ENCODE measurements at places on chromosomes 3 and 15.
A peak's percentile ranks its signal among the peaks of the same experiment; 100 is the strongest.

GRCh38 chr15:94110476-94111130, 120.8 kb upstream of the MCTP2 start:
- DNase-seq = no peak

GRCh38 chr3:78856164-78856563, 911.6 kb downstream of the ROBO1 start:
- no peak for DNase-seq

GRCh38 chr3:54511766-54512365, 389.5 kb downstream of the CACNA2D3 start:
- no peak for DNase-seq

DNA sequence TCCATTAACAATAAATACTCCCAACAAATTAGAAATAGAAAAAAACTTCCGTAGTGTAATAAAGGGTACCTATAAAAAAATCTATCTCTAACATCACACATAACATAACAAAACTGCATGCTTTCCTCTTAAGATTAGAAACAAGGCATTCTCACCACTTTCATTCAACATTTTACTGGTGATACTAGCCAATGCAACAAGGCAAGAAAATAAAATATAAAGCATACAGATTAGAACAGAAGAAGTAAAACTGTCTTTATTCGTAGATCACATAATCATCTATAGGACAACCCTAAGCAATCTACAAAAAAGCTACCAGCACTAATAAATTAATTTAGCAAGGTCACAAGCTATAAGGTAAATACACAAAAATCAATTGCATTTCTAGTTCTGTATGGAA, 107.1 kb downstream of the PLD1 start:
- no peak for DNase-seq

- no peak for DNase-seq
Measured at GRCh38 chr3:58478781-58479180, 13.1 kb upstream of the KCTD6 start.

GRCh38 chr3:129001806-129002572, 885 bp downstream of the EFCC1 start:
- no peak for DNase-seq

DNA sequence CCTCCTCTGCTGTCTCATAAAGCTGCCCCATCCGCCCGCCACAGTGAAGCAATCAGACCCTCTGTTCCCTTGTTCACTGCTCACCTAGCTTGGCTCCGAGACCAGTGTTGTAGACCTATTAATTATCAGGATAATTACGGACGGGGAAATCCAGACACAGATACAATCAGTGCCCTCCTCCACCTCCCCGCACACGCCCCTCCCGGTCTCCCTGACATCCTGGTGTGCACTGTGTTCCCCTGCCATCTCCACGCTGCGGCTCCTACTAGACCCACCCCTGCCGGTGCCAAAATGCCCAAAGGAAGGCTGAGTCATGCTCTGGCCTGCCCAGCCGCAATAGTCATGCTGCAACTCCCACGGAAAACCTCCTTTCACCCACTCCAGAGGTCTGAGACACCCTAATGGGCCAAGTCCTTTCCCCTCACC, 277.3 kb upstream of the TLE3 start:
- peak; percentile 21 for DNase-seq

GRCh38 chr3:58394339-58394738, 39.3 kb downstream of the PDHB start:
- no peak for DNase-seq

- DNase-seq = no peak
Measured at GRCh38 chr15:80384432-80384831, 19.8 kb upstream of the ARNT2 start.

GRCh38 chr3:42980209-42980608, 1.1 kb downstream of the GASK1A start:
- no peak for DNase-seq

- peak; percentile 26 for DNase-seq
Measured at GRCh38 chr3:153284282-153284938, 122.4 kb downstream of the RAP2B start.

GRCh38 chr3:57682284-57682683, 10.6 kb downstream of the DENND6A start:
- DNase-seq = no peak

DNA sequence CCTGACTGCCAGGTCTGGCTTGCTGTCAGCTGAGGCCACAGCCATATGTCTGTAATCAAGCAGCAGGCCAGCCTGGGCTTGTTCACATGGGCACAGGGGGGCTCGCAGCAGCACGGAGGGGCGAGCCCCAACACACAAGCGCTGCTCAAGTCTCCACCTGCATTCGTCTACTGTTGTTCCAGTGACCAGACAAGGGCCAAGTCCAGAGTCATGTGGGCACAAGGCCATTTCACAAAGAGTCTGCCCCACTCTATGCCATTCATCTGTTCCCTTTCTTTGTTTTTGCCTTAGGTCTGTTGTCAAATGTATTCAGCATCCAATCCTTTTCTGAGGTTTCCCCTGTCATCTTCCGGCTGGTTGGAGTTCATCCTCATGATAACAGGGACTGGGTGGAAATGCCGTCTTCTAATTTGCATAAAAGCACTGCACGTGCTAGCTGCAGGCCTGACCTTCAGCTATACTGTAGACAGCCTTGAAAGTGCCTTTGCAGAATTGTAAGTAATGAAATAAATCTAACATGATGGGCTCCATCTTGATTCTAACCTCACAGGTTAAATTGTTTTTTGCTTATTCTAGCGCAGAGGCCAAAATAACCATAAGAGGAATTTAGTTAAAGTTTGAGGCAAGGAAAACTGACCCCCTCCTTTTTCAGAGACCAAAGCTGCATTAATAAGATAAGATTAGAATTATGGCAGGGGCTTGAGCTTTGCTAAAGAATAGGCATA, 28.6 kb upstream of the KBTBD12 start:
- peak; percentile 70 for DNase-seq

GRCh38 chr3:66415867-66416428, 84.9 kb downstream of the LRIG1 start:
- no peak for DNase-seq

DNA sequence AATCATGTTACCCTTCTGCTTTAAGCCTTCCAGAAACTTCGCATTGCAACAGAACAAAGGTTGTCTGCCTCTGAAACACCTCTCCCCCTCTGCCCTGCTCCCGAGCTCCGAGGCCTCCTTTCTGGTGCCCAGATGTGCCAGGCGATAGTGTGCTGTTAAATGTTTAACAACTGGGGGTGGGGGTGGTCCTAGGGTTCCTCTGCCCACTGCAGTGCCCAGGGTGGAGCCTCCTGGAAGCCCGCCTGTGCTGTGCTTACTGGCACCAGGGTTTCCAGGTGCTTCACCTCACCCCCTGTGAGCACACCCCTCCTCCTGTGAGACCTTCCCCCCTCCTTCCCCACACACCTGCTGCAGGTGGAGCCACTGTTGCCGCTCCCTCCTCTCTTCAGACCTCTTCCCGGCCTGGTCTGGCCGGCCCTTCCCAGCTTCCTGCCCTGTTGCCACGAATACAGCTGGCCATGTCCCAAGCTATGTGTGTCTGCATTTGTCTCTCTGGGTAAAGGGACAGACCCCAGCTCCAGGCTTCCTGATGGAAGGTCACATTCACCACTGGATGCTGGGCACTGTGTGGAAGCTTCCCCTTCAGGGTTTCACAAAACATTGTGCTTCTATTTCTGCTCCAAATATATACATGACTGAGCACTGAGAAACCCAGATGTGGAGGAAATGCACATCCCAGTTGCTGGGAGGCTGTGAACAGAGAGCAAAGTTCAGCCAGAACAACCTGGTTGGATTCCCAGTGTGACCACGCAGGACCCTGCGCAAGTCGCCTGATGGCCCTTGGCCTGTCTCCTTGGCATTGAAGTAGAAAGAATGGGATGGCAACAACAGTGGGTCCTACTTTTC, 37.2 kb downstream of the MGLL start:
- no peak for DNase-seq

DNA sequence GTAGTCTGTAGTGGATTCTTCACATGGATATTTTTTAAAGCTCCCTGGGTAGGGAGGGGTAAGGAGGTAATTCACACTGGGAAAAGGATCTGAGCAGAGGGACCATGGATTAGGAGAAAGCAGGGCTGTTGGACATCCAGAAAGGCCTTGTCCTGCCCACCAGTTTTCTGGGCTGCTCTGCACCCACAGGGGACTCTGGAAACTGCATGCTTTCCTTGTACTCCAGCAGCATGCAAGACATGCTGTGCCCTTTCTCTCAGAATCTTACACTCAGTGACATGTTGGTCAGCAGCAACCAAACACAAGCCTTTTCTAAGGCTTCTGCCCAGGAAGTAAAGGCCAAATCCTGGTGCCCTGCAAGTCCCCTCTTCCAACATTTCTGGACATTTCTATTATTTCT, 2.5 kb upstream of the FBN1 start:
- DNase-seq = peak; percentile 50

GRCh38 chr3:46934498-46935167, 41.9 kb downstream of the CCDC12 start:
- DNase-seq = no peak

DNA sequence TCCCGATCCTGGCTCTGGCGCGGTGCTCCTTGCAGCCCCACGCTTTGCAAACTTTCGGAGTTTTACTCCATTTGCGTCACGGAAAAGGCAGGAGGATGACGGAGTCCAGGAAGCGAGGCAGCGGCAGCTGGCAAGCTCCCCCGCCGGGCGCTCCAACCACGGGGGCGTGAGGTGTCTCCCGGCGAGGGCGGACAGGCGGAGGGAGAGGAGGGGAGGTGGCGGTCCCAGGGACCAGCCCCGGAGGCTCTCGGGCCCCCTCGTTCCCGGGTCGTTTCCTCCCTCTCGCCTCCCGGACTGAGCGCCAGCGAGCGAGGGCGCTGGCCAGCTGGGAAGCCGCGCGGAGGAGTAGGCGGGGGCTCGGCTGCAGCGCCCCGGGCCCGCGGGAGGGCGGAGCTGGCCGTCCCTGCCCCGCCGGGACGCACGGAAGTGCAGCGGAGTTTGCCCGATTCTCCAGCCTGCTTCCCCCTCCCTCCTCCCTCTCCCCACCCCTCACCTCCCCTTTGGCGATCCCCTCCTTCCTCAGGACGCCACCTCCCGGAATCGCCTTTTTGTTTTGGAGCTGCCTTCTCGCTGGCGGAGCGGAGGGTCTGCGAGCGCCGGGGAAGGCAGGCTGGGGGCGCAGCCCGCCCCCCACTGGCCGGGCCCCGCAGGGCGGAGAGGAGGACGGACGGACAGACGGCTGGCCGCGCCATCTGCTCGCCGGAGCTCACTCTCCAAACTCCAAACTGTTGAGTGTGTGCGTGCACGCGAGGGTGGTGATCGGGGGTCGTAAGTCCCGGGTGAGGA, at the start of gene SNX33:
Gene SNX33 (plus strand): TSS at position 543 of the 786 bp plus-strand sequence. CDS start 1,191 bp downstream, outside the sequence.
- DNase-seq = peak; percentile 59

DNA sequence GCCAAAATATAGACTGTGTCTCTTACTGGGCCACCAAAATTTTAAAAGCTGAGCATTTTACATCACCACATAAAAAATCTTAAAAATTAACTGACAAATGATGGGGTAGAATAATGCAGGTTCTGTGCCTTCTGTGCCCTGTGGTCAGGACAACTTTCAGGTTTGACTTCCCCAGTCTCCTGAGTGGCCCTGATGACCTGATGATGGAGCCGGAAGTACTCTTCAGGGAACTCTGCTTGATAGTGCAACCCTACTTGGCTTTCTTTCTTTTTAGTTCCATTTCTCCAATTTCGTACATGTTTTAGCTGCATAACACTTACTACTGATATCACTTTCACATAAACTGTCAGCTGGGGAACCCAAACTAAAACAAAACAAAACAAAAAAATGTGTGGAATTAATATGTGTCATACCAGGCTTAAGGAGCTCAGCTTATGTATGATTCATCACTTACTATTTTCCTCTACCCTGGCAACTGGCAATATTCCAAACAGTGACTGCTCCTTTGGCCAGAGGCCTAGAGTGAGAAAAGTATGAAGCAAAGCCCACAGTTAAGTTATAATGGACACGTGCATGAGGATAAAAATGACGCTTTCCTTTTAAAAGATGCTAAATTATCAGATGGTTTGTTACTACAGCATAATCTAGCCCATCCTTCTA, 194.3 kb downstream of the BCHE start:
- DNase-seq = peak; percentile 0

GRCh38 chr3:186653984-186654383, 11.8 kb upstream of the HRG start:
- DNase-seq = no peak

GRCh38 chr15:38308797-38309196, 56.2 kb downstream of the SPRED1 start:
- DNase-seq = no peak

DNA sequence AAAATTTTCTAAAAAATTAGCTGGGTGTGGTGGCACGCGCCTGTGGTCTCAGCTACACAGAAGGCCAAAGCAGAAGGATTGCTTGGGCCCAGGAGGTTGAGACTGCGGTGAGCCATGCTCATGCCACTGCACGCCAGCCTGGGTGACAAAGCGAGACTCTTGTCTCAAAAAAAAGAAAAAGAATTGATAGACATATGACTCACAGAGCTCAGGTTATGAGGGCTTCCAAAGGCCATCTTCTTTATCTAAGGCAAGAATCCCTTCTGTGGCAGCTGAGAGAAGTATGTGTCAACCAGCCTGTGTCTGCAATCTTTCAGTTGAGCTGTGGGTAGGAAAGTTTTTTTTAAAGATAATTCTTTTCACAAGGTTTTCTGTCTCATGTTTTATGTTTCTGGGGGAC, 53.9 kb downstream of the MRPS25 start:
- DNase-seq = no peak

GRCh38 chr3:78140274-78140673, 1100.4 kb downstream of the ROBO2 start:
- no peak for DNase-seq

GRCh38 chr15:63724760-63725159, 109.0 kb downstream of the HERC1 start:
- no peak for DNase-seq

GRCh38 chr3:186181901-186182300, 73.0 kb upstream of the ETV5 start:
- DNase-seq = no peak

DNA sequence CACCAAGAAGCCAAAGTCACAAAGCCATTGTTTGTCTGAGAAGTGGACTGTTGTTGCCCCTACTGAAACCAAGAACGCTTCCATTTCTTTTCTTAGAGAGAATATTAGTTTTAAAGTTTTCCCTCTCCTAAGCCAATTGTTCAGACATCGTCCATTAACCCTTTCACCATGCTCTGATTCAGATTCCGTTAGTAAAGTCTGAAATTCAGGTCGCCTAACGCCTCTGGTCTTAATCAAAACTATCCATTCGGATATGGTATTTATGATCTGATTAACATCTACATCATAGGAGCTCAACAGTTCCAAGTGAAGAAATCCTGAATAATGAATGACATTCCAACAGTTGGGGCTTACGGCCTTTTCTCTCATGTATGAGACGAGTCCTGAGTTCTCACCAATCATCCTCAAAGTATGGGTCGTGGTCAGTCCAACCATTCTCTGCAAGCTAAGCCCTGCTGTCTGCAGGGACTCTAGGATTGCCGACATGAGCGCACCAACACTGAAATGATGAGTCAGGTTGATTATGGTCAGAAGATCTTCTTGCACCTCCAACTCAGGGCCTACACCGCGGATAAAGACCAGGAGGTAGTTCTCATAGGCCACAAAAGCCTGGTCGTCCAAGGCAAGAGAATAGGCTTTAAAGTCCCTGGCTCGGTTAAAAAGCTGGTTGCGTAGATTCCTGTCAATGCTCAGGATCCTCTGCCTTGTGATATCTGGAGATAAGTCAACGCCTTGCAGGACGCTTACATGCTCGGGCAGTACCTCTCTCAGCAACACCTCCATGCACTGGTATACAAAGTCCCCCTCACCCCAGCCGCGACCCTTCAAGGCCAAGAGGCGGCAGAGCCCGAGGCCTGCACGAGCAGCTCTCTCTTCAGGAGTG, 767 bp downstream of the EPM2AIP1 start:
- peak; percentile 50 for DNase-seq

- no peak for DNase-seq
Measured at GRCh38 chr3:194298331-194299227, 52.5 kb downstream of the CPN2 start.
